ENCODE measurements at places on chromosomes 12 and 14. TPM values are rescaled to one million over a fixed set of nuclear protein-coding genes. Genes with fewer than 3 reads are reported as not detected.

The KLRK1 gene
- not detected for total RNA-seq

The PLA2G1B gene
- not detected for total RNA-seq

The PCED1B gene
- total RNA-seq: 5.8 TPM

DNA sequence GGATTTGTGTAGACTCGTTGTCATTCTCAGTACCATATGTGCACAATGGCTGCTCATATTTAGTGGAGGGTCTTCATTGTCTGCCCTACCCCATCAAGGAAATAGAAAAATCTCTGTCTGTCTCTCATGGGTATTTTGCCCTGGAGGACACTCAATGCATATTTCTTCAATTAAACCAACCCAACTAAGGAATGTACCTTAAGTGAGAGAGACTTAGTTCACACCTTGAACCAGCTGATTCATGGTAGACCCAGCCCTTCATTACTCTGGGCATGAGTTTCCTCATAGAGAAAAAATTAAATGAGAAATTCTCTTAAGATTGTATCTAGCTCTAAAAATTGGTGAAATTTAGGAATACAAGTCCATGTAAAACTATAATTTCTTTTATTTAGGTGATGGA, 107.1 kb upstream of the PLEKHG7 start:
- no peak for DNase-seq

DNA sequence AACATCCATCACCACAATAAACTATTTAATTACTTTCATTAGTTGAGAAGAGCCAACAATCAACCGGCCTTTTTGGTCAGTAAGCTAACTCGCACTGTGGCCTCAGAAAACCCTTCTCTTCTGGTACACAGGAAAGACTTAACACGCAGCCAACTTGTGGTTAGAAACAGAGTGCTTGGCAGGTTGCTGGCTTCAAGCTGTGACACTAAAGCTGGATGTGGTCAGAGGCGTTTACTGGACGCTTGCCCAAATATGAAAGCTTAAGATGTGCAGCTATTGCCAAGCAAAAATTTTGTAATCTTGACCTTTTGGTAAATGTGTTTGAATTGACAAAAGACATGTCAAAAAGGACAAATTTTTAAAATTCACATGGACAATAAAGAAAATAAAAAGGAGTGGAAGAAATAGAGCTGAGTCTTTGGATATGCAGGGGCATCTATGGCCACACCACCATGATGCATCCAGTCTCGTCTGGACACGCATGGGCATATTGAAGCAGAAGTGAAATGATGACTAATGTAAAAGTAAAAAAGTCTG, 2.6 kb upstream of the KLRK1 start:
- no peak for DNase-seq

DNA sequence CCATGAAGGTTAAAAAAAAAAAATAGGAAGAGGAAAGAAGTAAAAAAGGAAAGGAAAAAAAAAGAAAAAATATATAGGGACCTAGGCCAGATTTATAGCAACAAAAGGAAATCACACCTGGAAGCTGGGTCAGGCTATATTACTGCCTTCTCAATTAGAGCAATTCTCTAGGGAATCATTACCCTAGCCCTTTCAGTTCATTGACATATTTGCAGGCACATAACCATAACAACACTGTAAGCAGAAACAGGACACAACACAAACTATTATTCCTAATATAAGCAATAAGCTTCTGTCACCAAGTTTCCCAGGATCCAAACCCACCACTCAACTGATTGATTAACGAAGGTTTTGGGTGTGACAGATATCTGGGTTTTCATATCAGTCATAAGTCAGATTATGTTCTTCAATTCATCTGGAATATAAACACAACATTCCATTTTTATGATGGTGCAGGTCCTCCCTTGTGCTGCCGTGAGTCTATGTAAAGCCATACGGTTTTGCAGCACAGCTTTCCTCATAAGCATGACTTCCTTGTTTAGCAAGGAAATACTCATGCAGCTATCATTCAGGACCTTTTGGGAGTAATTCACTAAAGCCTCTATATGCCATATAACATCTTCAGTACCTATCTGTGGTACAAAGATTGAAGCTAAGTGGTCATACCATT, 4.2 kb downstream of the PCNX4 start:
- DNase-seq: no peak

All from H7 (cell line).